ENCODE measurements at places on chromosomes 1 and 21.
A peak's percentile ranks its signal among the peaks of the same experiment; 100 is the strongest.

DNA sequence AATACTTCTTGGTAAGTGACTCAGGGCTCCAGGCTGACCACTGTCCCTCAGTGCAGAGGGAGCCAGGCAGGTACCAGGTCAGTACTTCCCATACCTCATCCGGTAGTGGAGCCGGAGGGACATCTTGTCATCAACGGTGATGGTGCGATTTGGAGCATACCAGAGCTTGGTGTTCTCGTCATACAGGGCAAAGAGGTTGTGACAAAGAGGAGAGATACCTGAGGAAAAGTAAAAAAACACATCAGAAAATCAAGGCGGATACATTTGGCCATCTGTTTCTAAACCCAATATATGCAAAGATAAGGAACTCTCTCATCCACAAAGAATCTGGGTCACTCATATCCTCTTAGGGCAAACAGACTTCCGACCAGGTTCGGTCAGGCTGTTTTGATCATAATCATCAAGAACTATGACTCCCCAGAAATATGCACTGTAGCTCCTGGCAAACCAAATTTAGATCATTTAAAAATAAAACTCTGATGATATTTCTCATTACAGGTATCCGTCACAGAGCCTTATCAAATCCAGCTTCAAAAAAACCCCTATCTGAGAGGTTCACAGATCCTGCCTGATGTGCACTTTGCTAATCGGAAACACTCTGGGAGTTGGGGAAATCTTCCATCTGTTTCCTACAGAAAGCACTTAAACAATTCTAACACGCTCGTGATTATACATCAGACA lies 87.3 kb downstream of the JAK1 start:
- H3K4me3 ChIP-seq: no peak overlapping the region
- no peak for DNase-seq
- no peak overlapping the region for H3K27ac ChIP-seq
- no peaks in the 10 kb centered on the region for H3K36me3 ChIP-seq

DNA sequence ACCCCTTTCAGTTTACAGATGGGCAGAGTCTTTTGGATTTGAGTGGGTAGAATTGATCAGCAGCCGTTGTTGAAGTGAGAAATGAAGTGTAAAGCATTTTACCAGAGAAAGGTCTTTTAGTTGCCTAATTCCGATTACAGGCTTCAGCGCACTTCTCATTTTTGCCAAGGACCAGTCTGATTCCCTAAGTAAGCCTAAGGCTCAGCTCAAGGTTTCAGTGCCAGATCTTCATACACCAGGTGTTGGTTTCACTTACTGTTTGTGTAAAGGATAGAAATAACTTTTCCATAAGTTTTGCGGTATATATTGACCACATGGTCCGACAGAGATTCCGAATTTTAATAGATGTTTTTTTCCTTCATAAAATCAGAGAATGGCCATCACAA lies 83.9 kb upstream of the BMP8A start:
- H3K27me3 ChIP-seq: no peaks in the 10 kb centered on the region
- DNase-seq: no peak
- H3K4me3 ChIP-seq: no peak overlapping the region
- peaks cover 14% of the 10 kb centered on the region for H3K4me1 ChIP-seq
- H3K27ac ChIP-seq: no peak overlapping the region
- no peaks in the 10 kb centered on the region for H3K36me3 ChIP-seq

GRCh38 chr21:29413683-29414082 lies 115.0 kb downstream of the BACH1 start:
- no peak overlapping the region for H3K27ac ChIP-seq
- no peaks in the 10 kb centered on the region for H3K36me3 ChIP-seq
- no peak overlapping the region for H3K4me3 ChIP-seq
- DNase-seq: no peak

GRCh38 chr1:218345673-218346390 lies 696 bp downstream of the TGFB2 start:
- peak overlapping the region; percentile 79 for H3K4me3 ChIP-seq
- no peak overlapping the region for H3K27ac ChIP-seq
- DNase-seq: peak; percentile 78
- peaks cover 19% of the 10 kb centered on the region for H3K4me1 ChIP-seq
- 0 out of 2 replicates have a peak, but pooled peaks cover 2% of the 10 kb centered on the region for H3K36me3 ChIP-seq

DNA sequence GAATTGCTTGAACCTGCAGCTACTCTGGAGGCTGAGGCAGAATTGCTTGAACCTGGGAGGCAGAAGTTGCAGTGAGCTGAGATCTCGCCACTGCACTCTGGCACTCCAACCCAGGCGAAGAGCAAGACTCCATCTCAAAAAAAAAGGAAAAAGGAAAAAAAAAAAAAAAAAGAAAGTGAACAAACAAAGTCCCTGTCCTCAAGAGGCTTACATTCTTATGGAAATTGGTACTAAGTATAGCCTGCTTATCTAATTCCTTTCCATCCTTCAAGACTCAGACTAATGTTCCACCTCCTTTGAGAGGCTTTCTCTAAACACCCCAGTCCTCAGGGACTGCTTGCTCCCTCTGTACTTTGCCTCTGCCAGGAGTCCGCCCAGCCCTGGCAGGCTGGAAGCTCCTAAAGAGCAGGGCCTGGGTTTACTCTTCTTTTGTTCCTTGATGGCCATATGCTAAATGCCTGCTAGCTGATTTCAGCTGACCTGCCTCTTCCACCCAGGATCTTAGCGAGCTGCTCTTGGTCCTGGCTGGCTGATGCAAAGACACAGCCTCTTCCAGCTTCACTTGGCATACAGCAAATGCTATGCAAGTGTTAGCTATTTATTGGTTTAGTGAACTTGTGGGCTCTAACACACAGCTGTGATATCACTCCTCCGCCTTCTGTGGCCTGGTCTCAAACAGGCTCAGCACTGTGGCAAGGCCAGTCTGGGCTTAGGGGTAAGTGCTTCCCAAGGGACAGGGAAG lies 9.8 kb downstream of the SLC9A1 start:
- H3K4me3 ChIP-seq: no peak overlapping the region
- peaks cover 16% of the 10 kb centered on the region for H3K36me3 ChIP-seq
- peaks cover 97% of the 10 kb centered on the region for H3K4me1 ChIP-seq
- DNase-seq: no peak
- no peaks in the 10 kb centered on the region for H3K27me3 ChIP-seq

GRCh38 chr1:48493970-48494769 lies 22.2 kb upstream of the SPATA6 start:
- H3K27me3 ChIP-seq: no peaks in the 10 kb centered on the region
- no peaks in the 10 kb centered on the region for H3K4me1 ChIP-seq
- no peaks in the 10 kb centered on the region for H3K36me3 ChIP-seq
- H3K4me3 ChIP-seq: no peak overlapping the region

DNA sequence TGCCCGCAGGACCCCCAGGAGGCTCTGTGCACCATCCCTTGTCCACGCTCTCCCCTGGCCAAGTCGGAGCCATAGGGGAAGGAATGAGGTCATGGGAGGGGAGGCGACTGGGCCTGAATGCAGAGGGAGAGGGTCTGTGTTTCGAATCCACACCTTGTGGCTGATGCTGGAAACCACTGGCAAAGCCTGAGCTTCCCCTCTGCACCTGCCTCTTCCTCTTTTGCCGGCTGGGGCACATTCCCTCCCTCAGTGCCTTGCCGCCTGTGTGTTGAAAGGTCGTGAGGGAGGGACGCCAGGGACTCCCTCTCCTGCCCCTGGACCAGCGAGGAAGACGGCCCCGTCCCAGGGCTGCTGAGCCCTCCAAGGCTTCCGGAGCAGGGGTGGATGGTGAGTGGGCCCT lies 27.3 kb downstream of the PRDM16 start:
- no peak overlapping the region for H3K4me3 ChIP-seq
- DNase-seq: no peak
- H3K4me1 ChIP-seq: no peaks in the 10 kb centered on the region
- no peaks in the 10 kb centered on the region for H3K36me3 ChIP-seq
- no peak overlapping the region for H3K27ac ChIP-seq

DNA sequence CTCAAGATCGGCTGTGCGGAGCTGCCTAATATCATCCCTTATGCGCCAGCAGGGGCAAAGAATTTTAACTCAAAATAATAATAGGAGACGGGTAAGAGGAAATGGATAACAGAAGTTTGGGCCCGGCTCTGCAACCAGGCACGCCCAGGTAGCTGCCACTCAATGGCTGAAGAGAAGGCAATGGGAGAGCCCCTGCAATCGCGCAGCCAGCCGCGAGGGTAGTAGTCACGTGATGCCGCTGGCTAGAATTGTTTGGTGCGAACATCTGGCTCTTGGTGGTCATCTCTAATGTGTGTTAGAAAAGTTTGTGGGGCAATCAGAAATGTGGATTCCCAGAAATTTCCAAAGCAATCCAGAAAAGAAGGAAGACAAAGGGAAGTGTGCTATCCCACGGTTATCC lies 12.3 kb downstream of the BARHL2 start:
- H3K27me3 ChIP-seq: no peaks in the 10 kb centered on the region
- no peaks in the 10 kb centered on the region for H3K36me3 ChIP-seq
- H3K27ac ChIP-seq: no peak overlapping the region
- no peak for DNase-seq
- H3K4me1 ChIP-seq: no peaks in the 10 kb centered on the region

GRCh38 chr1:36076979-36077573 lies 6.8 kb upstream of the TEKT2 start:
- H3K36me3 ChIP-seq: no peaks in the 10 kb centered on the region
- no peak overlapping the region for H3K27ac ChIP-seq
- H3K4me3 ChIP-seq: no peak overlapping the region
- no peak for DNase-seq

GRCh38 chr1:5465281-5465711 lies 526.9 kb downstream of the NPHP4 start:
- no peak overlapping the region for H3K4me3 ChIP-seq
- no peak overlapping the region for H3K27ac ChIP-seq
- no peak for DNase-seq
- no peaks in the 10 kb centered on the region for H3K27me3 ChIP-seq
- H3K4me1 ChIP-seq: no peaks in the 10 kb centered on the region

DNA sequence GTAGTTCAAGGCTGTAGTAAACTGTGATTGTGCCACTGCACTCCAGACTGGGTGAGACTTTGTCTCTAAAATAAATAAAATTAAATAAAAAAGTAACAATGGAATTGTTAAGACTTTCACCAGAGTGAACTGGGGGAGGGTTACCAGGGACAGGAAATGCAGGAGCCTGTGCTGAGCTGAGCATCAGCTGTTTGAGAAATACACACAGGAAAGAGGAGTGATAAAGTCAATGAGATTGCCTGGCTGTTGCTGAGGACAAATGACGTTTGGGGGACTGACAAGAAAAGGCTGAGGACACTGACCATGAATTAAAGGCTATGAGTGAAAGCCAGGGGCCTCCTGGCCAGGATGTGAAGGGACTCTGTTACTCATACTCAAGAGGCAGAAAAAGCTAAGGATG lies 226.3 kb downstream of the SETD4 start:
- no peak overlapping the region for H3K27ac ChIP-seq
- no peak for DNase-seq
- no peaks in the 10 kb centered on the region for H3K36me3 ChIP-seq
- H3K27me3 ChIP-seq: no peaks in the 10 kb centered on the region
- no peaks in the 10 kb centered on the region for H3K4me1 ChIP-seq

- no peak overlapping the region for H3K4me3 ChIP-seq
- H3K27me3 ChIP-seq: no peaks in the 10 kb centered on the region
- no peak overlapping the region for H3K27ac ChIP-seq
- no peak for DNase-seq
- H3K36me3 ChIP-seq: no peaks in the 10 kb centered on the region
- no peaks in the 10 kb centered on the region for H3K4me1 ChIP-seq
Observed at GRCh38 chr1:97071173-97071572, 349.6 kb downstream of the PTBP2 start.

GRCh38 chr1:39098546-39099250 lies 72.5 kb downstream of the NDUFS5 start:
- H3K36me3 ChIP-seq: no peaks in the 10 kb centered on the region
- no peak overlapping the region for H3K27ac ChIP-seq
- H3K27me3 ChIP-seq: 0 out of 2 replicates have a peak, but pooled peaks cover 4% of the 10 kb centered on the region

- DNase-seq: no peak
- no peak overlapping the region for H3K4me3 ChIP-seq
- H3K4me1 ChIP-seq: no peaks in the 10 kb centered on the region
- no peaks in the 10 kb centered on the region for H3K27me3 ChIP-seq
- no peaks in the 10 kb centered on the region for H3K36me3 ChIP-seq
Observed at GRCh38 chr1:152198982-152199381, 25.0 kb downstream of the HRNR start.

GRCh38 chr1:68938051-68938666 lies 441.3 kb upstream of the DEPDC1 start:
- H3K4me3 ChIP-seq: no peak overlapping the region
- no peak for DNase-seq
- H3K4me1 ChIP-seq: no peaks in the 10 kb centered on the region
- no peaks in the 10 kb centered on the region for H3K27me3 ChIP-seq

DNA sequence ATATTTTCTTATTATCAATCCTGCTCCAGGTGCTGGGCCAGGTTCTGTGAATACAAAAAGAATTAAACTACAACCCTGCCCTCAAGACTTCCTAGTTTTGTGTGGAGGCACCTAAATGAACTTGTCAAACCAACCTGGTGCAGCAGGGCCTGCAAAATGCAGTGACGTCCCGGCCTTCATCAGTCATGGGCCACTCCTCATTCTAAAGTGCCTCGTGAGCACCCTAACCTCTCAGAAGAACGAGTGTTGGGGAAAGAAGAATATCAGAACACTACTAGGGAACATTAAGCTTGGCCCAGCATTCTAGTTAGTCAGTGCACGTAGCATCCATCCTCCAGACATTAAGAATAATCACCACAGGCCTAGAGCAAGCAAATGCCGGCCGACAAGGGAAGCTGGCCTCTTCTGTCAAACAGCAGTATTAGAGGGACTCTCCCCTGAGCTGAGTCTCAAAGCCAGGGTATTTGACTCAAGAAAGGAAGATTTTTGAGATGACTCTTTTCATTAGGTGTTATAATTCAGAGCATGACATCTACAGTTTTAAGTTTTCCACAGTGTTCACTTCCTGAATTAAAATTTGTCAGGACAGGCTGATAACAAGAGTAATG lies 137.9 kb downstream of the SLC45A1 start:
- peak; percentile 38 for DNase-seq
- no peak overlapping the region for H3K4me3 ChIP-seq
- H3K4me1 ChIP-seq: peaks cover 21% of the 10 kb centered on the region
- H3K27me3 ChIP-seq: no peaks in the 10 kb centered on the region
- no peak overlapping the region for H3K27ac ChIP-seq
- H3K36me3 ChIP-seq: no peaks in the 10 kb centered on the region

DNA sequence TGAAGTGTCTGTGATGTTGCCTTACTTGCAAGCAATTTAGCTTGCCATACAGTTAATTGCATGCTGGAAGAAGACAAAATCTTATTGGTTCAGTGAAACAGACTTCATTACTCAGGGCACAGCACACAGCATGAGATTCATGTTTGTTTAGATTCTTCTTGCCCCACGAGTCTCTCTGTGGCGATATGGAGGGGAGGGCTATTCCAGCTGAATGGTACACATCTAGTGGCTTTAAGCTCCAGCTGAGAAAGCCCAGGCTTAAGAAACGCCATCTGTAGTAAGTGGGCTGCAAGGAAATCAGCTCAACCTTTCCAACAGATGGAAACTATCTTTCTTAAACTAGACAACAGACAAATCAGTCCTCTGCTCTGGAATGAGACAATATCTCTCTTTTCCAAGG lies 1022.0 kb downstream of the NCAM2 start:
- no peak for DNase-seq
- H3K4me3 ChIP-seq: no peak overlapping the region
- H3K36me3 ChIP-seq: no peaks in the 10 kb centered on the region
- H3K27me3 ChIP-seq: no peaks in the 10 kb centered on the region

GRCh38 chr1:61448914-61449313 lies 276.0 kb downstream of the TM2D1 start:
- no peak overlapping the region for H3K27ac ChIP-seq
- H3K27me3 ChIP-seq: no peaks in the 10 kb centered on the region
- H3K4me1 ChIP-seq: peaks cover 36% of the 10 kb centered on the region

- H3K4me1 ChIP-seq: peaks cover 54% of the 10 kb centered on the region
- H3K36me3 ChIP-seq: no peaks in the 10 kb centered on the region
- DNase-seq: no peak
- no peaks in the 10 kb centered on the region for H3K27me3 ChIP-seq
Observed at GRCh38 chr1:84299536-84300170, 1.9 kb upstream of the SAMD13 start.

GRCh38 chr1:98565951-98566350 lies 95.6 kb upstream of the SNX7 start:
- H3K36me3 ChIP-seq: no peaks in the 10 kb centered on the region
- no peak overlapping the region for H3K4me3 ChIP-seq
- no peak overlapping the region for H3K27ac ChIP-seq
